ENCODE measurements at places on chromosomes 12 and 14.

GRCh38 chr14:73851000-73851399 lies 631 bp upstream of the PTGR2 start:
- DNase-seq = no peak

GRCh38 chr12:49922349-49923034 lies 18.8 kb upstream of the FAIM2 start:
- DNase-seq = no peak

DNA sequence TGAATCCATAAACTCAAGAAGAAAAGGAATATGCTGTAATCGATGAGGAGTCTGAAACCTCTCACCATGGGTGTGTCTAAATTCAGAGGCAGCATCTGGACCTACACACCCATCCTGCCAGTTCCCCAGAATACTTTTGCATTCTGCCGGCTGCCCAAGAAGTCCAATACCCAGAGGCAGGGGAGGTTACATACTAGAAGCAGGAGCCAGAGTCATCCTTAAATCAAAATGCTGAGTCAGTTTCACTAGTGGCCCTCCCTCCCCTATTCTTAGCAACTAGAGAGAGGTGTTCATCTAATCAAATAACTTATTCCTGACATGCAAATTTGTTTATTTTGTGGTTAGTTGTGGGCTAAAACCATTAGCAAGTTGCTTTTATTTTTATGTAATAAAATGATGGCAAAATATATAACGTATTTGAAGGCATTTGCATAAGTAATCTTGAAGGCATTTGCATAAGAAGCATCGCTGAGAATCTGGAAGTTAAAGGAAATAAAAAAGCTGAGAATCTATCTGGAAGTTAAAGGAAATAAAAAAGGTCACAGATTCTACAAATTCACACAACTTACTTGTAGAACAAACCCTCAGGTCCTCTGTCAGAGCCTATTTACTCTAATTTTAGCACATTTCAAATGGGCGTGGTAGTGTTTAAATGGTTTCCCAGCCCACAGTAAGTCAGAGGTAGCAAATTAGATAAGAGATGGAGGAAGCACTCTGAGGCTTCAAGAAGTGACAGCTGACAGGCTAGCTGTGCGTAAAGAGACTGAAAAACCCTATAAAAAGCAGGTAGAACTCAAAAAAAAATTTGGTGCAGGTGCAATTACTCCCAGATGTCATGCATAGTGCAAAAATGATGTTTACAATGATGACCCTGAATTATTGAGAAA lies 7.8 kb downstream of the BHLHE41 start:
- no peak for DNase-seq

GRCh38 chr14:33510063-33510481 lies 440.8 kb downstream of the EGLN3 start:
- no peak for DNase-seq

- no peak for DNase-seq
Measured at GRCh38 chr12:3189282-3189681, 112.1 kb downstream of the TSPAN9 start.

GRCh38 chr12:10101648-10102220 lies 2.9 kb upstream of the CLEC1A start:
- DNase-seq = no peak

DNA sequence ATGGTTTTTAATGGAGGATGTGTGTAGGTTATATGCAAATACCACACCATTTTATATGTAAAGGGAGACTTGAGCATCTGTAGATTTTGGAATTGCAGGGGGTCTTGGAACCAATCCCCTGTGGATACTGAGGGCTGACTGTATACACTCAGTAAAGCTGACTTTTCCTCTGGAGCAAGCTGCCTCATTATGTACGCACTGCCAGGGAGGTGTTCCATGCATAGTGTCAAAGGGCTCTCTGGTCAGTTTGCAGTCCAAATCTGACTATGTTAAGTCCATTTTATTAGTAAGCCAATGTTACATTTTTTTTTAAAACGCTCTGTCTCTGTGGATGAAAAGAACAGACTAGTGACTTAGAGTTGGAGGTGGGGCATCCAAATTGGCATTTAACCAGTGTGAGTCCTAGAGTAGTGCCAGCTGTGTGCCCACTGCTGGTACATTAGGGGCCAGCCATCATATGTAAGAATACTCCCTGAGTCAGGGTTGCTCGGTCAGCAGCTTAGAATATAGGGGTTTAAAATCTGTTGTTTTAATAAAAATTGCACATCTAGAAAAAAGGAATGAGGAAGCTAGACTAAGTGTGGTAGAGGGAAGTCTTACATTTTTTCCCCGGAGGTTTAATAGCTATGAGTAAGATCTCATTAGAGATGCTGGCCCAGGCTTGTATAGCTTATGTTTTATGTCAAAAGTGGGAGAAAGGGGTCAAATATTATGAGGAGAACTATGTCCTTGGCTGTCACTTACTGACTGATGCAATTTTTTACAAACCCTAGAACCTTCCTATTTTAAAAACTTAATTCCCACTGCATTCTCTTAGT lies 87.0 kb downstream of the TESC start:
- DNase-seq = no peak

DNA sequence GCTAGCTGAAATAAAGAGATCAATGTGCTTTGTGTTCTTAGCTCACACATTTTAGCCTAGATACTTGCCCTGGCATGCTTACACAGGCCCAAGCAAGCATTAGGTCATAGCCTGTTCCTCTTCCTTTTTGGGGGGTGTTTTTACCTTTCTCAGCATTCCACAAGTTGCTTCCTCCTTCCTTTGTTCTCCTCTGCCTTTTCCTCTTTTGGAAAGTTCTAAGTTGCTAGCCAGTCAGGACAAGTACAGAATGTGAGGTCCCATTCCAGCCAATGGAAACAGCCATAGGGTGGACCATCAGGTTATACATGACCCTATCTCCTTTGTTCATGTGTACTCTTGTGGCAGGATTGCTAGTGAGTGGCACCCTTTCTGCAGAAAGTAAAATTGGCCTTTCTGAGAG lies 154.9 kb downstream of the RASSF9 start:
- no peak for DNase-seq

DNA sequence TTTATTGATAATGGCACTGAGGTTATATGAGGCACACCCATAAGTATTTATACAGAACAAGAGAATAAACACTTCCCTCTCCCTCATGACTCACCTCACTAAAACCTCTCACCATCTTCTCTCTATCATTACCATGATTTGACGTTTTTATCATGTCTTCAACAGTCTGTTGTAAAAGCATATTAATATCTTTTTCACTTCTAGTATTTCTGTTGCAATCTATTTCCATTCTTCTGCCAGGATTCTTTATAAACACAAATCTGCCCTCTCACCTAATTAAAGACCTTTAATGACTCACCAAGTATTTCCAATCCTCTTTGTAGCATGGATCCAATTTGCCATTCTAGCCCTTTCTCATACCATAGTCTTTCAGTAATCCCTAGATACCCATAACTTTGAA lies 527.7 kb downstream of the SLC16A7 start:
- DNase-seq = no peak

- no peak for DNase-seq
Measured at GRCh38 chr12:54195737-54196347, 7.1 kb upstream of the SMUG1 start.

DNA sequence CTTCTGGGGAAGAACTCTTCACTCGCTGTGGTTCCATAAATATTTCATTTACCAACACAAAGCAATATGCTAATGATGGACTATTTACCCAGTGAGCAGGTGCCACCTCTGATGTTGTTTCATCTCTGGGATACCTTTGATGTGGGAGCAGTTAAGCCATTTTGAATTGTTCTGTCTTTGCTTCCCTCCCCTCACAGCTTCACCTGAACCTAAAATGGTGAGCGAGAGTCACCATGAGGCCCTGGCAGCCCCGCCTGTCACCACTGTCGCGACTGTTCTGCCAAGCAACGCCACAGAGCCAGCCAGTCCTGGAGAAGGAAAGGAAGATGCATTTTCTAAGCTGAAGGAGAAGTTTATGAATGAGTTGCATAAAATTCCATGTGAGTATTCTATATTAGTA lies 352.7 kb downstream of the SYT1 start:
- DNase-seq = no peak

- DNase-seq = no peak
Measured at GRCh38 chr14:42572032-42572431, 965.4 kb downstream of the LRFN5 start.

GRCh38 chr12:67241482-67241881 lies 27.7 kb upstream of the CAND1 start:
- DNase-seq = no peak
